Placental pericyte (primary cell): ENCODE measurements at places on chromosomes 16 and 17. TPM values are rescaled to one million over a fixed set of nuclear protein-coding genes. Genes with fewer than 3 reads are reported as not detected.

ACE gene
- 0.14 and 0.44 TPM in 2 replicates for total RNA-seq

HS3ST4 gene
- not detected in 2 replicates for total RNA-seq

ESRP2 gene
- 0.14 and 0.22 TPM in 2 replicates for total RNA-seq

ZNF629 gene
- total RNA-seq: 16.4 and 18.6 TPM in 2 replicates

KRTAP1-1 gene
- total RNA-seq: not detected in 2 replicates

KRTAP4-4 gene
- total RNA-seq: not detected in 2 replicates

FBXW10 gene
- total RNA-seq: under 0.01 TPM in 2 replicates

TBC1D3C gene
- not detected in 2 replicates for total RNA-seq

RRAD gene
- total RNA-seq: 11.0 and 25.8 TPM in 2 replicates

ABCC6 gene
- total RNA-seq: 0.29 and 0.44 TPM in 2 replicates

SLC47A1 gene
- 0.14 and 0.44 TPM in 2 replicates for total RNA-seq

FGF11 gene
- under 0.01 and 0.44 TPM in 2 replicates for total RNA-seq

NCBP3 gene
- 17.3 and 25.1 TPM in 2 replicates for total RNA-seq

CBFA2T3 gene
- not detected in 2 replicates for total RNA-seq

MYCBPAP gene
- total RNA-seq: 0.14 and 0.44 TPM in 2 replicates

FAM20A gene
- 0.57 and 6.8 TPM in 2 replicates for total RNA-seq

KRT16 gene
- not detected in 2 replicates for total RNA-seq

ZNF19 gene
- 2.4 and 3.3 TPM in 2 replicates for total RNA-seq

OTOP3 gene
- not detected in 2 replicates for total RNA-seq

KRTAP3-1 gene
- not detected in 2 replicates for total RNA-seq

TAC4 gene
- not detected in 2 replicates for total RNA-seq

XAF1 gene
- total RNA-seq: 41.4 and 108 TPM in 2 replicates

KIF2B gene
- not detected in 2 replicates for total RNA-seq

FXR2 gene
- total RNA-seq: 40.0 and 60.8 TPM in 2 replicates

HSPB9 gene
- total RNA-seq: not detected in 2 replicates

BRIP1 gene
- 0.88 and 27.6 TPM in 2 replicates for total RNA-seq

CCL17 gene
- total RNA-seq: not detected in 2 replicates

NUDT16L1 gene
- 18.2 and 23.2 TPM in 2 replicates for total RNA-seq

LPO gene
- total RNA-seq: 0.22 TPM in 1 of 2 replicates, not detected in the other

TNFRSF17 gene
- not detected in 2 replicates for total RNA-seq

PRSS21 gene
- total RNA-seq: not detected in 2 replicates

FAM171A2 gene
- total RNA-seq: 2.2 and 3.4 TPM in 2 replicates

OSBPL7 gene
- total RNA-seq: 3.5 and 4.3 TPM in 2 replicates
